ENCODE measurements at places on chromosomes 5 and 9.

- DNase-seq: no peak
Measured at GRCh38 chr5:86878250-86878649, 260.5 kb downstream of the COX7C start.

- DNase-seq: no peak
Measured at GRCh38 chr9:115200711-115201505, 83.0 kb upstream of the TNC start.

DNA sequence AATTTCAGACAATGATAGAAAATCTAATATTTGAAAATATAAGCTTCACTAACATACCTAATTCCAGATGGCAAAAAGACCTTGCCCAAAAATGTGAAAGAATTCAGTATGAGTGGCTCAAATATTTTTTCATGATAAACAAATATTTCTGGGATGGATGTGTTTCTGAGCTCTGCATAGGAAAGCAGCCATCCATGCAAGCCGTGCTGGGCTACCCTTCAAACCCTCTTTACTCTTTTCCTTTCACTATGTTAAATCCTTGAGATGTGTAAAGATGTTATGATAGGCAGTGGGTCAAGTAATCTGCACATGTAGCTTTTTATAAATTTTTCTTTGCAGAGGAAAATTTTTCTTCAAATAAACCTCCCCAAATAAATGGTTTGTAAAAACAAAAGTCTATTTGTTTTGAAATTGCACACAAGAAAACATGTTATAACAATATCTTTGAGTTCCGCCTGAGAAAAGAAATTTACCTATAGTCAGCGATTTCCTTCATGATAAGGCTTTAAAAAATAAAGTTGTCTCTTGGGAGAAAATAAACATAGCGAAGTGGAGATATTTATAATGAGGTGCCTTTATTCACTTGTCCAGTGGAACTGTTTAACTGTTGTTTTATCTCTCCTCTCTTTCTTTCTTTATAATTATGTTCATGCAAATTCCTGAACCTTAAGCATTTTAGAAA, 154.3 kb upstream of the PITX1 start:
- DNase-seq: no peak

GRCh38 chr5:171855798-171856763, 70.5 kb downstream of the SMIM23 start:
- no peak for DNase-seq

DNA sequence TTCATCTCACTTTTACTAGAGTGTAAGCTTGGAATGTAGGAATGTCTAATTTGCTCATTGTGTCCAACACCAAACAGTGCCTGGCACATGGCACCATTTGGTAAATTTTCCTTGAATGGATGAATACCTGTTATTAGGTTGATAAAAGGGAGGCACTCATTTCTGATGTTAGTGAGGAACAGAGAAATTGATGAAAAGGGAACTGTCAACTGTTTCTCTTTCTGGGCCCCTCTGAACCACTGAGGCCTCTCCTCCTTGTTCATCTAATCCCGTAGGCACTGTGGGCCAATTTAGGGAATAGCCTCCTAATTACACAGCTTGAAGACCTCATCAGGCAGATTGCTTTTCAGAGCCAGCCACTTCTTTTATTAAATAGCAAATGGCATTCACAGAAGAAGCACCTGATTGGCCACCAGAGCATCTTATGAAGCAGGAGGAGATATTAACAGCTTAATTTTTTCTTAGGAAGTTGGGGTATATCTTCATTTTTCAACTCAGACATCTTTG, 22.6 kb downstream of the MRRF start:
- DNase-seq: no peak

DNA sequence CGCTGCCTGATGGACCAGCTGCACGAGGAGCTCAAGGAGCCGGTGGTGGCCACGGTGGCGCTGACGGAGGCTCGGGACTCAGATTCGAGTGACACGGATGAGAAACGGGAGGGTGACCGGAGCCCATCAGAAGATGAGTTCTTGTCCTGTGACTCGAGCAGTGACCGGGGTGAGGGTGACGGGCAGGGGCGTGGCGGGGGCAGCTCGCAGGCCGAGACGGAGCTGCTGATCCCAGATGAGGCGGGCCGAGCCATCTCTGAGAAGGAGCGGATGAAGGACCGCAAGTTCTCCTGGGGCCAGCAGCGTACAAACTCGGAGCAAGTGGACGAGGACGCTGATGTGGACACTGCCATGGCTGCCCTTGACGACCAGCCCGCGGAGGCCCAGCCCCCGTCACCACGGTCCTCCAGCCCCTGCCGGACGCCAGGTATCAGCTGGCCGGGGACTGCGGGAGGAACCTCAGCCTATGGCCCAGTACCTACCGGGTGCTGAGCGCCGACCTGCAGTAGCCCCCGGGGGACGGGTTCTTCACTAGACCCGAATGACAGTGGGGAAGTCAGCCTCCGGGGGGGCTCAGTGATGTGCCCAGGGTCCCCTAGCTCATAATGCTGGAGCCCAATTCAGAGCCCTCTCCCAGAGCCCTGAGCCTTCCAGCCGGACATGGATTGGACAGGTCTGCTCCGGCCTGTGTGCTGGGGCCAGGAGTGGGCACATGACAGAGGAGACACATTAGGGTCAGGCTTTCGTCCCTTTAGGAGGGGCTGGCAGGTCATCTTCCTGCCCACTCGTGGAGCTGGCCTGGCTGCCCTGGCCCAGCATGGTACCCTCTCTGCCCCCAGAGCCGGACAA, 33.0 kb downstream of the USP20 start:
- no peak for DNase-seq

DNA sequence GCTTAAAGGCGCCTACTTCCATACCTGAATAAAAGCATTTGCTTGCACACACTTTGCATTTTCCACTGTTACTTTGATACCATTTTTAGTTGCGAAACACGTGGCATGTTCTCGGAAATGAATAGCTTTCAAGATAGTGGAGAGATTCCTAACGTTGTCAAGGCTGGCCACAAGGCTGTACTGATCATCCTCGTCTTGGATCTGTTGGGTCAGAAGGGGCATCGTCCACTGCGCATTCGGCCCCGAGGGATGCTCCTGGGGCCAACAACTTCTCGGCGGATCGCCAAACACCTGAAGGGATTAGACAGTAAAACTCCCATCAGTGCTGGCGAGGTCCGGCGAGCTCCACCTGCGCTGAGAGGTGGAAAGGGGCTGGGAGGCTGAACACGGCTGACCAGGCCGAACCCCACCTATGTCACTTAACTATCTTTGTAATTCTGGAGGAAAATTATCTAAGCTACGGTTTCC, 599 bp downstream of the RAD1 start:
- peak; percentile 1 for DNase-seq

DNA sequence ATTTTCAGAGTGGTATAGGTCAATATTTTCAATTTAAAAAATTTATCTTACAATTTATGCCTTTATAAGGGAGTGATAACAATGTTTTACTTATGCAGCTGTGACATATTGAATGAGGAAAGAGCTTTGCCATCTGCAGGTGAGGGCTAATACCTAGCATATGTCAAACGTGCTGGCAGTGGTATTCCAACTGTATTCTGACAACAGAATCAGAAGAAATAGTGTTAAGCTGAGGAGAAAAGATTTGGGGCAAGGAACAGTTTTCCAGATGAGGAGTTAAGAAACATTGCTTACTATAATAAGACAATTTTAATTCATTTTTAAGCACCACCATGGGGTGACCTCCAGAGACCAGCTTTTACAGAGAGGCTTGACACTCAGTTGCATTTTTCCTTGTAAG, 267.8 kb upstream of the ZNF608 start:
- no peak for DNase-seq

- DNase-seq: no peak
Measured at GRCh38 chr9:114050226-114050568, 27.9 kb downstream of the AMBP start.

- DNase-seq: no peak
Measured at GRCh38 chr5:32767948-32768467, 56.9 kb downstream of the NPR3 start.

DNA sequence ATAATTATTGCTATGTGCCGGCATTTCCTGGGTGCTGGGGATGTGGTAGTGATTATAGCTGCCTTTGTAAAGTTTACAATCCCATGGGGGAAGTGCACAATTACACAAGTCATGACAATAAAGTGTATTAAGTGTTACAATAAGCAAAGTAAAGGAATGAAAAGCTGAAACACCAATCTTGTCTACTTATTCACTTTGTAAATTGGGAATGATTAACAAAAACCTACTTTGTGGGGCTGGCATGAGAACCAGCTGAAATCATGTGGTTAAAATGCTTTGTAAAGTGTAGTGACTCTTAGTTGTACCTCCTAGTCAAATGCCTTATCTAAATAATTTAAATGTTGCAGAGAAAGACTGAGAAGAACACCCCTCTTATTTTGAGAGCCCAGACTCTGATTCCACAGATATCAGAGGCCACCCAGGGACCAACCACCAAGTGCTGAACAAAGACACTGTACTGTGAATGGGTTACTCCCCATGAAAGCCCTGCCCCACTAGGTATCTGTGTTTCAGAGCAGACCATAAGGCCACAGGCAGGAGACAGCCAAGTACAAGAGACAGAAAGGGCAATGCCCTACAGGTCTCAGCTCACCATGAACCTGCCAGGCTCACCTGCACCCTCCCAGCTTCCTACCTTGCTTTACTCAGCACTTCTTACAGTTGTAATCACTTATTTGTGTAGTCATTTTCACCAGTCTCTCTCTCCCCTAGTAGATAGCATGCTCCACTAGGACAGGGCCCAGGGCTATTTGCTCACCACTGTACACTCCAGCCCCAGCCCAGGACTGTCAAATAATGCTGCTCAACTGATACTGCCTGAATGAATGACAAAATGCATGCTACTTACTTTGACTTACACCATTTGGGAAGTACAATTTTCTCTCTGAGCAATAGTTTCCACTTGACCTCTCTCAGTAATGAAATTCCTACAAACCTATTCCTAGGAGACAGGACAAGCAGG, 101.6 kb upstream of the APC start:
- DNase-seq: no peak

DNA sequence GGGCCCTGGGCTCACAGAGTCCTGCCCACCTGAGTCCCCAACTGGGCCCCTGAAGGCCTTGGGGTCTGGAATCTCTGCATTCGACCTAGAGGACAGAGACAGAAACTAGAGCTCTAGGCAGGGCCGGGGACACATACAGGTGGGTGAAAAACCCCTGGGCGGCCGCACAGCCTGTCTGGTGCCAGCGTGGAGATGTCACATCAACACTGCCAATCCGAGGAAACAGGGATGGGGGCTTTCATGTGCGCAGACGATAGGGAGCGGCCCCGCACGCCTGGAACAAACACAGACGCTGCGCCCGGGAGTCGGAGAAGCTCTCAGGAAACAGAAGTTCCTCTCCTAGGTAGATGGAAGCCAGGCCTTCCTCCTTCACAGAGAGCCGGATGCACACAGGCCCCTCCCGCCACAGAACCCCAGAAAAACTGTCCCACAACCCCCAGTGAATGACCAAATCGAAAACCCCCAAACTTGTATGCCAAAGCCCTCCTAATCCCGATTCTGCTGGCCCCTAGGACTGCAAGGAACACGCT, 1.8 kb downstream of the GRM6 start:
- DNase-seq: no peak

- no peak for DNase-seq
Measured at GRCh38 chr5:138054847-138055558, 22.1 kb upstream of the FAM13B start.

DNA sequence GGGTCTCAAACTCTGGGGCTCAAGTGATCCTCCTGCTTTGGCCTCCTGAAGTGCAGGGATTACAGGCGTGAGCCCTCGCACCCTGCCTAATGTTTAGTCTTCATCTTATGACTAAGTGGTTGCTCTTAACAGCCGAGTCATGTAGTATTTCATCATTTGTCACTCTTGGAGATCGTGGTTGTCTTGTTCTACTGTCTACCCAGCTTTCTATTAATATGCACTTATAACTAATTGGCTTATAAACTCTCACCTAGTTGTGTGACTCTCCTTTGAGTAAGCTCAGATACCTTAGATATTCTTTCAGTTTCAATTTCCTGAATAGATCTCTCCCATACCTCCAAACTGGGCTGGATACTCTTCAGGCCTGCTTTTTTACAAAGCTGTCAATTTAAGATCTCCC, 19.9 kb downstream of the SLC44A1 start:
- DNase-seq: no peak

GRCh38 chr5:124034083-124034700, 522.2 kb downstream of the CSNK1G3 start:
- DNase-seq: no peak

GRCh38 chr9:21810388-21810787, 8.0 kb downstream of the MTAP start:
- no peak for DNase-seq

- DNase-seq: no peak
Measured at GRCh38 chr5:43772764-43773477, 169.9 kb downstream of the NNT start.

DNA sequence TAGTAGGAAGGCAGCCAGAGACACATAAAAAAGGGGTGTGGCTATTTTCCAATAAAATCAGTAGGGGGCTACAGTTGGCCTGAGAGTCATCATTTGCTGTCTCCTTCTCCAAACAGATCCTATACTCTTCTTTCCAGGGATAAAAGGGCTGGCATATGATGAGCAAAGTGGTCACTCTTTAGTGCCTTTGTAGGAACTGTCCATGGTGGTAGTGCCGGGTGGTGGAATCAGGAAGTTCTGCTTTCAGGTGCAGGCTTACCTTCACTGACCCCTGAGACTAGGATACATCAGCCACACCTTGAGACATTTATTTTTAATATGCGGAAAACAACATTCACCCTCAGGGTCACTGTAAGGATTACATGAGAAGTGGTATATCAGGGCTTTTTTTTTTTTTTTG, 80.8 kb downstream of the ASTN2 start:
- DNase-seq: no peak
